CD4-positive, CD25-positive, alpha-beta regulatory T cell (primary cell): ENCODE measurements at places on chromosomes 4 and X. TPM values are rescaled to one million over a fixed set of nuclear protein-coding genes. Genes with fewer than 3 reads are reported as not detected.

The GRID2 gene
- not detected for polyA plus RNA-seq

The HPRT1 gene
- polyA plus RNA-seq: 166 TPM

The XPNPEP2 gene
- 0.63 TPM for polyA plus RNA-seq

The CSN1S1 gene
- polyA plus RNA-seq: not detected

The FAM9B gene
- polyA plus RNA-seq: not detected

The PUDP gene
- polyA plus RNA-seq: 20.1 TPM

The MECP2 gene
- 20.5 TPM for polyA plus RNA-seq

The SHROOM4 gene
- polyA plus RNA-seq: not detected

The CYTL1 gene
- not detected for polyA plus RNA-seq

The YY2 gene
- 0.49 TPM for polyA plus RNA-seq

The GSPT2 gene
- polyA plus RNA-seq: 9.1 TPM

The CXorf49 gene
- not detected for polyA plus RNA-seq

The VEGFC gene
- not detected for polyA plus RNA-seq

The PPP4R3C gene
- polyA plus RNA-seq: not detected

The ENPP6 gene
- not detected for polyA plus RNA-seq

The CDKL2 gene
- 0.56 TPM for polyA plus RNA-seq

The KIT gene
- not detected for polyA plus RNA-seq

The FAM47A gene
- not detected for polyA plus RNA-seq

The CCDC149 gene
- not detected for polyA plus RNA-seq

The ZNF718 gene
- polyA plus RNA-seq: 2.3 TPM

The AFM gene
- not detected for polyA plus RNA-seq

The HDAC6 gene
- 18.5 TPM for polyA plus RNA-seq

The GYPA gene
- polyA plus RNA-seq: not detected

The RAB41 gene
- polyA plus RNA-seq: not detected

The MID2 gene
- polyA plus RNA-seq: 4.8 TPM
